A549 treated with Hydrocortisone at 1 μM for 4 hours (cell line): ENCODE measurements at places on chromosomes 7 and 10. TPM values are rescaled to one million over a fixed set of nuclear protein-coding genes. Genes with fewer than 3 reads are reported as not detected.

The MARVELD1 gene
- total RNA-seq, result 43.3 to 55.7 TPM (median 54.3 TPM) in 5 replicates

The TCTN3 gene
- total RNA-seq, result 41.3 to 44.7 TPM (median 43.8 TPM) in 5 replicates

The NPC1L1 gene
- total RNA-seq, result 0.05 to 0.11 TPM (median 0.08 TPM) in 5 replicates

The LOXL4 gene
- total RNA-seq, result 1.1 to 1.5 TPM (median 1.5 TPM) in 5 replicates

The HTR5A gene
- not detected in 5 replicates for total RNA-seq

The ADRB1 gene
- total RNA-seq, result 1.1 to 1.4 TPM (median 1.2 TPM) in 5 replicates

The ESYT2 gene
- 80.2 to 121 TPM (median 111 TPM) in 5 replicates for total RNA-seq

The COL26A1 gene
- total RNA-seq, result 0.41 to 0.67 TPM (median 0.59 TPM) in 5 replicates

The OR6V1 gene
- not detected in 5 replicates for total RNA-seq

The SFRP4 gene
- 3.0 to 4.4 TPM (median 3.3 TPM) in 5 replicates for total RNA-seq

The KCNIP2 gene
- total RNA-seq, result 0.49 to 0.98 TPM (median 0.75 TPM) in 5 replicates
